Activated CD8-positive, alpha-beta memory T cell treated with anti-CD3 and anti-CD28 coated beads, Interleukin-2, amount 50 U/mL, for 4 hours (primary cell): ENCODE measurements at places on chromosomes 1 and 21.

DNA sequence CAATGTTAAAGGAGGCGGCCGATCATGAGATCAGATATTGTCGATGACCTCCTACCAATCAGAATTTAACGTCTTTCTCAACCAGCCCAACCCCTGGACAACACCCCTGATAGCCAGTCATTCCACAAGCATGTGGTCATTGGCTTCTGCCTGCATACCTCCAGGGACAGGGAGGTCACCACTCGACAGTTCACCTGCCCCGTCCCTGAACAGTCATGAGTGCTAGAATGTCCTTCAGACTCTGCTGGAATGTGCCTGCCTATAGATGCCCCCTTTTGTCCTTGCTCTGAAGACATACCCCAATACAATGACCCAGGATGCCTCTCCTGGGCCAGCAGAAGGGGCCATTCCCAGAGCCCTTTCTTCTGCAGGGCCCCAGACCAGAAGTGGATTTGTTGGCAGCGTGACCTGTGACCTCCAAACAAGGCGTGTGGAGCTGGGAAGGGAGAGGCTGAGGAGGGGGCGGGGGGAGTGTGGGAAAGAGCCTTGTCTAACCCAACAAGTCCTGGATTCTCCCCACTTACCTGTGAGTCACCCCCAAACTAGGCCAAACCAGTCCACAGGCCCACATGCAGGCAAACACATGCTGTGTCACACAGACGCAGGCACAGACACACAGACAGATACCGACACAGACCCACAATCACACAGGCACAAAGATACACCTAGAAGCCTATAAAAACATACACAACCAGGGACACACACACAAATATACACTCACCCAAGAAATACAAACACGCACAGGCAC lies 2.2 kb downstream of the CRYBG2 start:
- DNase-seq, result no peak

DNA sequence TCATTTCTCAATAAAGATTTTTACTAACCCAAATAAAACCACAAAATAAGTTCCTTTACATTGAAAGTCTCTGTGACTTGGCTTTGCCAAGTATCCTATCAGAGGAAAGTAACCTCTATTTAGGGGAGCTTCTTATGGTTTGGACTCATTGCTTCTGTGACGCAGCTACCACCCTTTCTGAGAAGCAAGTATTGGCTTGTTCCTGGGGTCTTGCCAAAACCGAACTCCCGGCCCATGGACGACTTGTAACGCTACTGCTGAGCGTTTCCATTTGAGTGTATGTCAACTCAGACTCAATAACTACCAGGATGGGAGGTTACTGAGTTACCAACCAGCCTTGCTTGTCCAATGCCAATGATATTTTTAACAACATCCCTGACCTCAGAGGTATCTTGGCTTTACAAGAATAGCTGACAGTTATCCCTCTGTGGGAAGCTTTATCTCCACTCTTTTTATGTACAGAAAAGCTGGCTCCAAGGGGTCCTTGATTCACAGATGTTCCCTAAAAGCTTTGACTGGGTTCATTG lies 911.9 kb downstream of the TTLL7 start:
- DNase-seq, result no peak

GRCh38 chr21:14453339-14454015 lies 70.5 kb upstream of the HSPA13 start:
- no peak for DNase-seq

- no peak for DNase-seq
These were observed 594.7 kb upstream of the CAMK1G start for GRCh38 chr1:208988811-208989222.

- no peak for DNase-seq
These were observed 19.1 kb upstream of the IKBKE start for GRCh38 chr1:206451134-206451686.

GRCh38 chr1:232568906-232569553 lies 60.9 kb downstream of the SIPA1L2 start:
- no peak for DNase-seq
